ENCODE measurements at places on chromosomes 13 and 19. TPM values are rescaled to one million over a fixed set of nuclear protein-coding genes. Genes with fewer than 3 reads are reported as not detected.

SH2D3A gene
- 3.0 TPM for total RNA-seq

CCDC70 gene
- total RNA-seq: not detected

PROZ gene
- 0.20 TPM for total RNA-seq

ZSCAN1 gene
- not detected for total RNA-seq

CLEC4G gene
- not detected for total RNA-seq

CAPS gene
- 2.4 TPM for total RNA-seq

SBK3 gene
- total RNA-seq: 0.22 TPM

RASIP1 gene
- total RNA-seq: 74.0 TPM

All from lung microvascular endothelial cell (primary cell).